ENCODE measurements at places on chromosomes 12 and 14.

GRCh38 chr12:88471331-88472045, 108.8 kb downstream of the KITLG start:
- DNase-seq, result peak; percentile 22

GRCh38 chr12:113135178-113136127, at the start of gene RASAL1:
RASAL1 (minus strand) TSS chr12:113135761; CDS start chr12:113135462, 299 bp downstream.
- peak; percentile 97 for DNase-seq

- DNase-seq, result peak; percentile 63
These were observed 29.9 kb downstream of the PXN start for GRCh38 chr12:120235369-120236323.

DNA sequence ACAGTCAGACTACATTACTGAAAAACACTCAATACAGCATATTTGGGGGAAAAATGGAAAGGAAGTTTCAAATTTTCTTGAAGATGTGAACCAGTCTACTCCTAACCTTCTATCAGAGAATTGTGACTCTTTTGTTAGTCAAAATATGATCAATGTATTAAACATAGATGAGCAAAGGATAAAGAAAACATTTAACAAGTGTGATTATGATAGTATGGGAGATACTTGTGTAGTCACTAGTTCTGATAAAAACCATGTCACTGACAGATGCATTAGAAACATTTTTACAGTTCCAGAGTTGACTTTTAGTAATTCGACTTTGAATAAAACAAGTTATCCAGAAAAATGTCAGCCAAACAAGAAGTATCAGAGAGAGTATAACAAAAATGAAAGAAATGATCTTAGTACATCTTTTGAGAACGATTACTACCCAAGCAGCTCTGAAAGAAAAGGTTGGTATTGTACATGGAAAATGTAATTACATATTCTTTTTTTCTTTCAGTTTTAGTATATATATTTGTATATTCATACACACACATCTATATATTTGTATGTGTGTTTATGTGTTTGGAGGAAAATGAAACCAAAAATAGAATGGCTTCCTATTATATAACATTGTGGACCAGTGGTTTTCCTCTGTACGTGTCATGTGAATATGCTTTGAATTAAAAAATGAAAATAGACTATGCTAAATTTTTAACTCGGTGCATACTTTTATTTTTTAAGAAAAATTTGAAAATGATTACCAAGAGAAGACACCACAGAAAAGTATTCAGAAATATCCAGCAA, 63.3 kb upstream of the ABCD2 start:
- DNase-seq, result no peak

- DNase-seq, result no peak
These were observed 34.5 kb downstream of the RPH3A start for GRCh38 chr12:112826011-112826410.

DNA sequence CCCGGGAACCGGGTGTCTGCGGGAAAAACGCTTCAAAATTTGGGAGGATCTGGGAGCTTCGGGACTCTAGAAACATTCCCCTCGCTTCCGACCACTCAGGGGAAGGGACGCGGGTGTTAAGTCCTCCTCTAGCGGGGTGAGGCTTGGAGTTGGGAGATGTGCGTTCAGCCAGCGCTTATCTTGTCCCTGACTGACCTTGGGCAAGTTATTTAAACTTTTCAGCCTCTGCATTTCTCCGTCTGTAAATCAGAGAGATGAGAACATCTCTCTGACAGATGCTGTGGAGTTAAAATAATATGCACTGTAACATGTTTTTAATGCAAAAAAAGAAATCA, 76.9 kb upstream of the ANO4 start:
- peak; percentile 16 for DNase-seq

DNA sequence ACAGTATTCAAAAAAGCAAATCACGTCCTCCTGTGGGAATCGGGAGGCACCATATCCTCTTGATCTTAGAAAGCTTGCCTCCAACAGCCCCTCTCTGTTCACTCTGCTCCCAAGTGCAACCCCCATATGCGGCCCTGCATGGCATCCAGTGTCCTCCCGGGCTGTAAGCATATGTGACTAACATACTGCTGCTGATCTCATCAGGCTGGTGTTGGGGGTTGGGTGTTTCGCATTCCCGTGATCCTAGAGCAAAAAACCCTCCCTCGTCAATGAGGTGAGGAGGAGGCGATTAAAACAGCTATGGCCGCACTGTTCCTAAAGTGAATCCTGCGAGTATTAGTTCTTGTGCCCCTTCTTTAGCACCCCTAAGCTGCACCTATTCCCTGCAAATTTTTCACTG, 28.1 kb upstream of the PPM1A start:
- peak; percentile 23 for DNase-seq

- DNase-seq, result no peak
These were observed 38.2 kb upstream of the SYCP3 start for GRCh38 chr12:101777485-101777884.

DNA sequence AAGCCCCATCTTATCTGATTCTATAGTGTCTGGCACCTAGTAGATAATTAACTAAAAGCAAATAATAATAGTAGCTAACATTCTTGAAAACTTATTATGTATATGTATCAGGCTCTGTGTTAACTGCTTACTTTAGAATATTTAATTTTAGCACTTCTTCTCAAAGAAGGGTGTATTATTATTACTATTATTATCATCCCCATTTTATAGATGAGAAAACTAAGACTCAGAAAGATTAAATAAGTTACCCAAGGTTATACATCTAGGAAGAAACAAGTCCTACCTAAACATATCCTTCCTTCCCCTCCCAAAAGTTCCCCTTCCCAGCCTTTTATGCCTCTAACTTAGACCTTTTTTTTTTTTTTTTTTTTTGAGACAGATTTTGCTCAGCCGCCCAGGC, 61.4 kb downstream of the UBR7 start:
- no peak for DNase-seq

GRCh38 chr12:18589316-18589715, 148.5 kb downstream of the PLCZ1 start:
- DNase-seq, result peak; percentile 11

- DNase-seq, result no peak
These were observed 86.5 kb downstream of the PIWIL1 start for GRCh38 chr12:130423991-130424857.

GRCh38 chr14:30177781-30178180, 250.1 kb upstream of the PRKD1 start:
- DNase-seq, result no peak

DNA sequence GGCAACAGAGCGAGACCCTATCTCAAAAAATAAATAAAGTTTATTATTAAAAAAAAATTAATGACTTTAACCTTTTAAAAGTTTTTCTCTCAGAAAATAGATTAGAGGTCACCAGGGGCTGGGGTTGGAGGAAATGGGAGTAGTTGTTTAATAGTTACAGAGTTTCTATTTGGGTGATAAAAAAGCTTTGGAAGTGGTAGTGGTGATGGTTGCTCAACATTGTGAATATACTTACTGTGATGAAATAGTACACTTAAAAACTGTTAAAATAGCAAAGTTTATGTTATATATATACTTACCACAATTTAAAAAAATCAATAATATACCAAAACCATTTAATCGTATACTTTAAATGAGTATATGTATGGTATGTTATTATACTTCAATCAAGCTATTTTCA, 59.6 kb downstream of the ARL6IP4 start:
- DNase-seq, result no peak

DNA sequence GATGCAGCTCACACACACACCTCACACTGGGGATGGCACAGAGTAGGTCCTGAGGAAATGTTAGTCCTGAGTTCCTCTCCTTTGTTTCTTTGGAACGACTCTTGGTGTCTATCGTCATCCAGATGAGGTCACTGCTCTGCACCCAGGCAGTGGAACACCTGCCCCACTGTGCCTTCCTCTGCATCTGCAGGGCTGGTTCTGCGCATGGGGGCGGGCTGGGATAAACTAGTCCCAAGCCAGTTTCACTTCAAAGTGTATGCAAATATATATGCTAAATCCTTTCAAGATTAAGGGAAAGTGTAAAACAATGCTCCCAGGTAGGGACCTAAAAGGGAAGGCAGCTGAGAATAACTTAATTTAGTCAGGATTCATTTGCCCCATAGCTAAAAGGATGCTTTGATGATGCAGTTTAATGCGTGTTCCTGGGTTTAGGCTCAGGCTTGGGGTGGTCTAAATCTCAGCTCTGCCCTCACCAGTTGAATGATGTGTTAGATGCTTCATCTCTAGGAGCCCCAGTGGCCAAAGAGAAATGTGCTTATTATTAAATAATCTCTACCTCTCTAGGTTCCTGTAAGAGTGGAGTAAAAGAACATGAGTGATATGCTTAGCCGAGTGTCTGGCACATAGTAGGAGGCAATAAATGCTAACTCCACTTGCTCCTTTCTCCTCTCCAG, 47.1 kb upstream of the OVCH1 start:
- DNase-seq, result no peak

DNA sequence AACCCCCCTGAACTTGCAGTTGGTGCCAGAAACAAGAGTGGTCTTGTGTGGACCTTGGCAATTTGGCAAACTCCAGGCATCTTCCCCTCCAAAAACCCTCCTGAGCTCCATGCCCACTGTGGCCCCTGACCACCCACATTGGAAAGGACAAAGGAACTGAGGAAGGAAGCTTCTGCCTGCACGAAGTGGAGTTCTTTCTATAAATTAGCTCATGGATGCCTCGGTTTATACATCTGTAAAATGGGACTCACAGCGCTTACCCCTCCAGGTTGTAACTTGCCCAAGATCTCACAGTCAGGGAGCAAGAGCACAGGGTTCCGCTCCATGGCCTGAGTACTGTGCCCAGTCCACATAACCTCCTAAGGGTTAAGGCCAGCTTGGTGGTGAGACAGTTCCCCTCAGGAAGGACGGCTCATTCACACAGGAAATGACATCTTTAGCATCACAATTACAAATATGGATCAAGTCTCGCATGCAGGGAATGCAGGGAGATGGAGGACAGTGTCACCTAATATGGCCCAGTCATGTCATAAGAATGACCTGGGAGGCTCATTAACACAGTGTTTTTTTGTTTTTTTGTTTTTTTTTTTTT, 66.6 kb downstream of the CLMN start:
- DNase-seq, result no peak

DNA sequence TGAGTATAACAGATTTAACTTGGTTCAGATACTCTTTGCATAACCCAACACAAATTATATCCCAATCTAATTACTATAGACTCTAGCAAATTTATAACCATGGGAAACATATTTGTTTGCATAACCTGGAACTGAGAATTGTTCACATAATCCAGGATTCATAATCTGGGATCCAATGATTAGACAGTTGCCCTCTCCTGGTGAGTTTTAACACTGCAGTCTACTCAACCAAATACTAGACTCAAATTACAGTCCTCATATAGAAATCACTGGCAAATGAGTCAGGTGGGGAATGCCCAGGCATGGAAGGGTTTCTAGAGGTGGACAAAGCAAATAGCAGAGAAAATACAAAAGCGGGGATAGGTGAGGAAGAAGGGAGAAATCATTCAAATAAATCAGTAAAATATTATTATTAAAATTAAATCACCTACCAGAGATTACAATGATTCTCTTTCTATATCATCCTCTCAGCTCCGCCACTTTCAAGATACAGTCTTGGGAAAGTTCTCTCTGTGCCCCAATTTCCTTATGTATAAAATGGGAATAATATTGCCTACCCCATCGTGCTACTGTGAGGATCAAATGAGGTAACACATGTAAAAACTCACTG, 9.4 kb downstream of the GCH1 start:
- peak; percentile 35 for DNase-seq

GRCh38 chr12:46490635-46491034, 118.1 kb upstream of the SLC38A2 start:
- DNase-seq, result no peak

GRCh38 chr14:90000935-90001334, 45.2 kb downstream of the TDP1 start:
- no peak for DNase-seq

DNA sequence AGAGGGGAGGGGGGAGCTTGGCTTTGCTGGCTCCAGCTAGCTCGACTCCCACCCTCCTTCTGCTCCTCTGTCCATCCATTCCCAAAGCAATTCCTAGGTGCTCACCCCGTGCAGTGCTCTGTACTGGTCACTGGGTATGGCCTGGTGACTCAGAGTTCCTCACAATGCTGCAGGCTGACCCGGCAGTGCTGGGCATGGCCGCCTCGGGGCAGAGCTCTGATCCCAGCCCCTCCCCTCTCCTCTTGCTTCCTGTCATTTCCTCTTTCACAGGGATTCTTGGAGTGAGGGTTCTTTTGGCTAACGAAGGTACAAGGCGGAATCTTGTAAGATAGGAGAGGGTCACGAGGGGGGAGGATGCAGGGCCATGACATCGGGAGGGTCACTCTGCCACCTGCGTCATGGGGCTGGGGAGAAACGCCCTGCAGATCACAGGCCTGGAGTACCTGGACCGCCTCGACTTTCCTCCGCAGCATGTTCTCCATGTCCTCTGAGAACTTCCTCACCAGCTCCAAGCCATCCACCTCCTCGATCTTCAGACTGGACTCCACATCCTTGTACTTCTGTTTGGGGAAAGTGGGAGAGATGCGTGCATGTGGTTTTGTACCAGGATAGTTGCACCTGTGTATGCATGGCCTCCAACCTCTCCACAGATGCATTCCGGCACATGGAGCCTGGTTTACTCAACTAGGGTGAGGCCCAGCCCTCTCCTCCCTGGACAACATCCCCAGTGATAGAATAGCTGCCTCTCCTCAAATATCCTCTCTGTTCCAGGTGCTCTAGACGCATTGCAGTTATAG, 5.7 kb downstream of the CACNA2D4 start:
- peak; percentile 46 for DNase-seq

DNA sequence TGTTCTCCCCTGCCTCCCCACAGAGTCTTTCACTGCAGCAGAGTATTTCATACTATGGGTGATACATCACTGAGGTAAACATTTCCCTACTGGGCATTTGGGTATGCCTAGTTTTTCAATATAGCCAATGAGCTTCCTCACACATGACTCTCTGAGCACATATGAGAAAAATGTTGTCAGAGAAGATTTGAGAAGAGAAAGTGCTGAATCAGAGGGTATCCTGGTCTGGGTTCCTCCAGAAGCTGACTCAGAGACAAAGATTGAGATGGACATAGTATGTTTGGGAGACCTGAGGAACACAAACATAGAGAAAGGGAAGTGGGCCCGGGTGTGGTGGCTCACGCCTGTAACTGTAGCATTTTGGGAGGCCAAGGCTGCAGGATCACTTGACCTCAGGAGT, 12.6 kb downstream of the SLC8B1 start:
- DNase-seq, result no peak

- no peak for DNase-seq
These were observed 595.7 kb upstream of the ALG10B start for GRCh38 chr12:37720846-37721245.

- DNase-seq, result no peak
These were observed 160.8 kb upstream of the LMO3 start for GRCh38 chr12:16766736-16767135.

DNA sequence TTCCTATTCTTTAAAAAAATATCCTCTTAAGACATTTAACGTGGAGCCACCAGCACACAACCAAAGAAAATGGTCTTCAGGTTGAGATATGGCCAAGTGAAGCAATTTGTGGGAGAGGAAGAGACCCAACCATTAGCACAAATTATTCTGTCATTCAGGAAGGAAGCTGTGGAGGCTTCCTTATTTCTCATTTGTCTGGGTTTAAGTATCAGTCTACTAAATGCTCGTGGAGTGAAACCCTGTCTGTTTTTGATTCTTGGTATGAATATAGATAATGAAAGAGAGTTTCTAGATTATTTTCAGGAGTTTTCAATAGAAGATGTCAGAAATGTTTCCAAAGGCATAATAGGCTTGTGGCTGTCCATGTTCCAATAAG, 125.1 kb downstream of the GPR65 start:
- DNase-seq, result no peak

GRCh38 chr12:79452906-79453305, 237.9 kb downstream of the PAWR start:
- DNase-seq, result no peak
